ENCODE measurements at places on chromosomes 12 and 14.
A peak's percentile ranks its signal among the peaks of the same experiment; 100 is the strongest.

DNA sequence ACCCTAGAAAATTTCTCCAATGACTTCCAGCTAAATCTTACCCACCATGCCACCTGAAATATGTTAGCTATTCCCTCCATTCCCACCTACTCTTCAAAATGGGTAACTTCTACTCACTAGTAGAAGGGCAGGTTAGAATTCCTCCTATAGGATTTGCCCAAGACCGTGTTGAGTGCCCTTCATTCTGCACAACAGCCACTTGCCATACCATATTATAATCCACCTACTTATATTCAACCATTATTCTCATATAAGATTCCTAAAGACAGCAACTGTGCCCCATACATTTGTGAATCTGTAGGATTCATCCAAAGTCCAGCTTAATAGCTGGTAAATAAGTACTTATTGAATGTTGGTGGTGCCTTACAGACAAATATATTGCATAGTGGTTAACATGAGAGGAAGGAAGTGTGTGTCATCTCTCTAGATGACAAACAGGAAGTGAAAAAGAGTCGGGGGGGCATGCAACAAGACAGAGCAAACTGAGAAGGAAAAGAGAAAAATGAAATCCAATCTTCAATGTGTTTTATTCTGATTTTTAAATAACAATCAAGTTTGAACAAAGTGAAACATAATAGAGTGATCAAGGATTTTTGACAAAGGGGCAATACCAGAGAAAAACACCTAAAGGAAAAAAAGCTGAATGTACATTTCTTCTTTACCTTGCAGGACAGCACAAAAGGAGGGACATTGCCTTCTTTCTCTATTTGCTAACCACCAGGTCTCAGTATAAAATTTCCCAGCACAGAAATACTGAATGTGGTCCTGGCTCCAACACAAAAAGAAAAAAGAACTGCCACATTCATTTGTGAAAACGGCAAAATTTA, 389.3 kb upstream of the USP15 start:
- no peak for DNase-seq

- no peak for DNase-seq
These were observed 101.6 kb downstream of the DAD1 start for GRCh38 chr14:22487401-22487800.

GRCh38 chr12:117010693-117011451, 88.3 kb downstream of the TESC start:
- no peak for DNase-seq

DNA sequence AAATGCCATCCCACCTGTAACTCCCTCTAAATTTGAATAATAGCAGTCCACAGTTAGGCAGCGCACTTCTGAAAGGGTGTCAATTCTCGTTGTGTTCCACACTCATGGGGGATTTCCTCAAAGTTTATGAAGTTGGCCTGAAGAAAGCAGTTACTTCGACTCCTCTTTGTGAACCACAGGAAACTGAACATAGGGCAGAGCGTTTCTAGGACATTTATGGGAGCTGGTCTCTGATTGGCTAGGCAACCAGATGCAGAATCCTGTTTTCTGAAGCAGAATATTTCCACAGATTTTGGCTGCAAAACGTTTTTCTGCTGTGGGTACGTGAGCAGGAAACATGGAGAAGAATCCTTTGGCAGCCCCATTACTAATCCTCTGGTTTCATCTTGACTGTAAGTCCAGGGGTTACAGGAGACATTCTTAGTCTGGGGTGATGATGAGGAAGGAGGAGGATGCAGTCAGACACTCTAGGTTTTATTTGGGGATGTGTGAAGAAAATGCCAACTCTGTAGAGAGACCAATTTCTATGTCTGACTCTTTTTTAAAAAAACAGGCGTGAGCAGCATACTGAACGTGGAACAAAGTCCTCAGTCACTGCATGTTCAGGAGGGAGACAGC, 431.5 kb upstream of the OR4E1 start:
- DNase-seq = no peak

DNA sequence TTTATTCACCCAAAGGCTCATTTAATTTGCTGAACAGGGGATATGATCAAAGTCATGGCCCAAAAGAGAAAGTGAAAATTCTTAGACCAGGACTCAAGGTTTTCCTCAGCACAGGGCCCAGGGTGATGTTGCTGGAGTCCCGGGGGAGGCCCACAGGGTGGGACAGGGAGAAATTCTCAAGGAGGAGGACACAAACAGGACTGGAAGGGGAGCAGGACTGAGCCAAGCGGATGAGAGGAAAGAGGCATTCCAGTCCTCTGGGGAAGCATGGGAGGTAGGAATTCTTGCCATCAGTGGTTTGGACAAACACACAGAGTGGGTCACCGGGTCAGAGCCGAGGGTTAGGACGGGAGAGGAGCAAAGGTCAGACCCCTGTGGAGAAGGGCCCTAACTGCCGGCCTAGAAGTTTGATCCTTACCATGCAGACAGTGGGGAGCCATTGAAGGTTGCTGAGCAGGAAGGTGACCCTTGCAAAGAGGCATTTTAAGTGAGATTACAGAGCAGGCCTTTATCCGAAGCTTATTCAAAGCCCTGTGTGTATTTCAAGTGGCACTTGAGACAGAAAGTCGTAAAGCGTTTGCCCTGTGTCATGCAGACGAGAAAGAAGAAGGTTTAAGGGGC, 68.4 kb upstream of the PTGR2 start:
- no peak for DNase-seq

- peak; percentile 52 for DNase-seq
These were observed 228.1 kb upstream of the AMIGO2 start for GRCh38 chr12:47307680-47308399.

- DNase-seq = no peak
These were observed 406.9 kb downstream of the TMEM121 start for GRCh38 chr14:105933238-105933637.

- DNase-seq = no peak
These were observed 88.3 kb downstream of the LRRK2 start for GRCh38 chr12:40312982-40313576.

GRCh38 chr12:52391618-52392002, 6.2 kb upstream of the KRT84 start:
- DNase-seq = no peak

- no peak for DNase-seq
These were observed 32.1 kb upstream of the SLC38A1 start for GRCh38 chr12:46300910-46301309.

GRCh38 chr14:54640506-54640905, 73.6 kb downstream of the SAMD4A start:
- no peak for DNase-seq

DNA sequence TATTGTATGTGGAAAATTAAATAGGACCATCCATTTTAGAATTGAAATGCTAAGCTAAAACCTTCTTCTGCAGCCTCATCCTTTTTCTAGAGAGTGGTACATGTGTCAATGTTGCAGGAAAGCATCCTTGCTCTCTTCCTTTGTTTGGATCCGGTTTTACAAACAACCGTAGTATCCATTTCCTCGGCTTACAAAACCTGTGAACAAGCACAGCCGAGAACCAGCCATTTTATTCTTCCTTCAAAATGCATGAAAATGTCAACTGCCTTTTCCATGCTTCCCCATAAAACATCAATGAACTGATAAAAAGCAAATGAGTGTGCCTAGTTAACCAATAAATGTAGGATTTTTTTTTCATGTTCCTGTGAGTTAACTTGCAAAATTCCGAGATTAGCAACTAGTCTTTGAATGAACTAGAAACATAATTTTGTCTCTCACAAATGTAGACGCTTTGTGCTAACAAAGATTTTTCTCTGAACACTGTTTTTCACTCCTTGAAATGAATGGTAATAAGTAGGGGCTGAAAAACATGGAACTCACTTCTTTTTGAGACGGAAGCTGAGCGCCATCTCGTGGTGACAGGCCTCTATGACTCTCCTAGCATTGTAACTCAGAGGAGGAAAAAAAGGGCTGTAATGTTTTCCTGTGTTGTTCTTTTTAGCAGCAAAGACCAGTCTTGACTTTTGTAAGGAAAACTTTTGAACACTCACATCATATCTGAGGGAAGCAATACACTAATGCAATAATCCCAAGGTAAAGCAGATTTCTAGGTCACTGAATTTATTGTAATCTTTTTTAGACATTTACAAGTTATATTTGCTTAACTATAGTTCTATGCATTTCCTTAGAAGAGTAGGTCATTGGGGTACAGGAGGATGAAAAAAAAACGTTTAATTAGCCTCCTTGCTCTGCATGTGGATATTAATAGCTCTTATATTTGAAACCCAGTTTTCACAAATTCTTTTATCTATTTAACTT, 157.4 kb upstream of the FOXG1 start:
- peak; percentile 37 for DNase-seq

GRCh38 chr12:98217257-98217656, 298.1 kb upstream of the TMPO start:
- no peak for DNase-seq

- no peak for DNase-seq
These were observed 193.3 kb upstream of the KRR1 start for GRCh38 chr12:75704664-75705063.

GRCh38 chr14:89807151-89807550, 147.4 kb downstream of the EFCAB11 start:
- DNase-seq = no peak
